ENCODE measurements at places on chromosomes 12 and 14. TPM values are rescaled to one million over a fixed set of nuclear protein-coding genes. Genes with fewer than 3 reads are reported as not detected.

The PLEK2 gene
- 28.0 TPM for total RNA-seq

The TEX22 gene
- total RNA-seq: not detected

The CDH24 gene
- total RNA-seq: 16.7 TPM

The PAPOLA gene
- total RNA-seq: 72.9 TPM

The VDR gene
- total RNA-seq: 0.60 TPM

The KRT77 gene
- not detected for total RNA-seq

The DTX3 gene
- total RNA-seq: 2.0 TPM

The BHLHE41 gene
- 4.4 TPM for total RNA-seq
